ENCODE measurements at places on chromosomes 13 and 19.
A peak's percentile ranks its signal among the peaks of the same experiment; 100 is the strongest.

DNA sequence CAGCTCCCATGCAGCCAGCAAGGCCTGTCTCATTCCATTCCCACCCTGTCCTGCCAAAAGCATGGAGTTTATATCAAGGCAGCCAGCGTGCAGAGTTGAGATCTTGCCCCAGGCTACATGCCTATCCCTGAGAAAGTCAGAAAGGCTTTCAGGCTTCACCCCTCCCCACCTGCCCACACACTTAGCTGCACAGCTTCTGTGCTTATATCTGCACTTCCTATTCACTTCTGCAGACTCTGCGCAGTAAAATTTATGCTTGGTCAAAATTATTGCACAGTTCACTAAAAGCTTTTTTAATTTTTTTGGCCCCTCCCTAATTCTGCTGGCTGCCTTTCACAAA lies 12.5 kb upstream of the ZNF675 start:
- DNase-seq, result no peak

DNA sequence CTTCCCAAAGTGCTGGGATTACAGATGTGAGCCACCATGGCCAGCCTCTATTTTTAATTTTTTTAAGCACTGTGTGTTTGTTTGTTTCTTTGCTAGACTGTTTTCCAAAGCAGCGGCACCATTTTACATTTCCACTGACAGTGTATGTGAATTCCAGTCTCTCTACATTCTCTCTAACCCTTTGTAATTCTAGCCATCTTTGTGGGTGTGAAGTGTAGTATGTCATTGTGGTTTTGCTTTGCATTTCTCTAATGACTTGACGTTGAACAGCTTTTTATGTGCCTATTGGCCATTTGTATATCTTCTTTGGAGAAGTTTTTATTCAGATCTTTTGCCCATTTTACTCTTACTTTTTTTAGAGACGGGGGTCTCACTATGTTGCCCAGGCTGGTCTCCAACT lies 11.6 kb downstream of the PNPLA6 start:
- no peak for DNase-seq

GRCh38 chr19:3765121-3765520 lies 2.6 kb downstream of the MRPL54 start:
- DNase-seq, result no peak

DNA sequence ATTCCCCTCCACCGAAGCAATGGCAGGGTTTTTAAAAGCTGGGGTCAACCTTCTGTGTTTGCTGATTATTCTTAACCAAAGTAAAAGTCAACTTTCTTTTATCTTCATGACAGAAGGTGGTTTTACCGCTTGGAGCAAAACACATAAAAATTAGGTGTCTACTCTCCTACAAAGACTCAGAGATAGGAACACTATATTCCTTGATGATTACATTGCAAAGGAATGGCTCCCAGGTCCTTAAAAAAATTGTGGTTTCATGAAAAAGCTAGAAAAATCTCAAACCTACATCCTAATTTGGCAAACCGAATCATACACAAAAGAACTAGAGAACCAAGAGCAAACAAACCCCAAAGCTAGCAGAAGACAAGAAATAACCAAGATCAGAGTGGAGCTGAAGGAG lies 760.4 kb upstream of the PCDH20 start:
- DNase-seq, result no peak

DNA sequence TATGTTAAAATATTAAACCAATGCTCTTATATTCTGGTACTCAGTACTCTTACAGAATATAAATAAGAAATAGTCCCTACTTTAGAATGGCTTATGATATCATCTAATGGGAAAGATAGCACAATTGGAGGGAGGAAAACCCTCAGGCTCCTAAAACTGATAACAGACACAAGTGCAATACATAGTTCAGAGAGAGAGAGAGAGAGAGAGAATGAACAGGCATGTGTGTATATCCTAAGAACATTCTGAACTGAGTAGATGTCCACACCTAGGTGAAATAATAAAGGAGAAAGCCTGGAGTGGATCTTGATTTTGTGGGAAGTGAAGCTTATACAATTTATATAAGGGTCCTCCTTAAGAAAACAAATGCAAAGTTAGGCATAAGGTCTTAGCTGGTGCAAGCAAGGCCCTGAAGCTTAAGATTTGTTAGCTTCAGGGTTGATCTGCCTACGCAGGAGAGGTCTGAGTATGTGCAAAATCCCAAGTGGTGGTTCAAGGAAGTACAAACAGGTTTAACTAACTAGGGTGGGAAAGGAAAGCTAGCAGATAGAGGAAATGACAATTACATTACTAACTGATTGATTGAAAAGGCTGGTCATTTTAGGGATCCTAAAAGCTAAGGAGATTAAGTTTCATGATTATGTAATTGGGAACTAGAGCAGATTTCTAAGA lies 53.3 kb downstream of the SOX21 start:
- no peak for DNase-seq

GRCh38 chr19:50705422-50706019 lies 14.1 kb downstream of the SHANK1 start:
- DNase-seq, result peak; percentile 65

- no peak for DNase-seq
Observed at GRCh38 chr13:114090476-114090875, 41.9 kb downstream of the RASA3 start.

DNA sequence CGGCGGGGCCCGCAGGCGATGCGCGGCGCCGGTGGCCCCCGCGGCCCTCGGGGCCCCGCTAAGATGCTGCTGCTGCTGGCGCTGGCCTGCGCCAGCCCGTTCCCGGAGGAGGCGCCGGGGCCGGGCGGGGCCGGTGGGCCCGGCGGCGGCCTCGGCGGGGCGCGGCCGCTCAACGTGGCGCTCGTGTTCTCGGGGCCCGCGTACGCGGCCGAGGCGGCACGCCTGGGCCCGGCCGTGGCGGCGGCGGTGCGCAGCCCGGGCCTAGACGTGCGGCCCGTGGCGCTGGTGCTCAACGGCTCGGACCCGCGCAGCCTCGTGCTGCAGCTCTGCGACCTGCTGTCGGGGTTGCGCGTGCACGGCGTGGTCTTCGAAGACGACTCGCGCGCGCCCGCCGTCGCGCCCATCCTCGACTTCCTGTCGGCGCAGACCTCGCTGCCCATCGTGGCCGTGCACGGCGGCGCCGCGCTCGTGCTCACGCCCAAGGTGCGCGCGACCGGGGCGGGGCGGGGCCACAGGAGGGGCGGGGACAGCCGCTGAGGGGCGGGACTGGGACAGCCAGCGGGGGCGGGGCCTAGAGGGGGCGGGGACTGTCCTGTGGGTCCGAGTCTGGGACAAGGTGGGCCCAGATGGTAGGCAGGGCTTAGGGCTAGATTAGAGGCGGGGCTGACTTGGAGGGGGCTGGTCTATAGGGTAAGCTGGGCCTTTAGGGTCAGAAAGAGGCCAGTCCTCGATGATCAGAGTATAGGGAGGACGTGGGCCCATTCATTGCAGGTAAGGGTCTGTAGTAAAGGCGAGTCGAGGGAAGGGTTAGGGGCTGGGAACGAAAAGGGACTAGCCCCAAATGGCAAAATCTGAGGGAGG lies 5.1 kb downstream of the GRIN2D start:
- DNase-seq, result peak; percentile 60

DNA sequence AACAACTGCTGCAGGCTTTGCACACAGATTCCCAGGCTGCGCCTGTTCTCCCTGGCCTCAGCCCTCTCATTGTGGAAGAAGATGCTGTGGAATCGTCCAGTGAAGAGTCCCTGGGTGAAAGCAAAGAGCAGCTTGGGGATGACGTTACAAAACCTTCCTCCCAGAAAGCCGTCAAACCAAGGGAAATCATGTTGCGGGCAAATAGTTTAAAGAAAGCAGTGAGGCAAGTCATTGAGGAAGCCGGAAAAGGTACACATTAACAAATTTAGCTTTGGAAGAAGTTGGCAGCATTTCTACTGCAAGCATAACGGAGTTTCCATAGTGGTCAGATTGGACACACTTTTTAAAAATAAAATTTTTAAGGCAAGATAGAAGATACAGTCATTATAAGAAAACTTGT lies 82.9 kb upstream of the AKAP11 start:
- no peak for DNase-seq

- no peak for DNase-seq
Observed at GRCh38 chr19:3570606-3571011, 2.1 kb upstream of the HMG20B start.
